ENCODE measurements at places on chromosomes 7 and 10.
A peak's percentile ranks its signal among the peaks of the same experiment; 100 is the strongest.

DNA sequence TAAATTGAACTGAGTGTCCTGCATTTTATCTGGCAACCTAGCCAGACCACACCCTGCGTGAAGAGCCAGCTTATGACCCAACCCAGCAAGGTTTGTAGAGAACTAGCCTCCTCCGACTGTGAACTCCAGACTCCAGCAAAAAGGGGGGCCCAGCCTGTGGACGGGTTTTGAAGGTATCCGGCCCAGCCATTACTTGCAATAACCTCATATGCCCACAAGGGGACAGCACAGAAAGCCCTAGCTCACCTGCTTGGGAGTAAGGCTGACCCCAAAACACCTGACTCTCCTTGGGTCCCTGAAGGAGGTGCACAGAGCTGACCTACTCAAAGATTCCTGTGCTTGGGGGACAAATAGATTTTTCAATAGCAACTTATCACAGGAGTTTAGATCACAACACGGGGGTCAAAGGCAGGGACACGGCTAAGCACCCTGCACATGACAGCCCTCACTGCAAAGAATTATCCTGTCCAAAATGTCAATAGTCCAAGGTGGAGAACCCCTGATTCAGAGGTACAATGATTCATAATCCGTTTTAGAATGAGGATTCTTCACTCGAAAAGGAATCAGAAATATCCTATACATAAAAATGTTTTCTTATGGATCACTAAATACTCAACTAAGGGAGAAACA, 4.6 kb downstream of the TRPV6 start:
- DNase-seq, result peak; percentile 59

DNA sequence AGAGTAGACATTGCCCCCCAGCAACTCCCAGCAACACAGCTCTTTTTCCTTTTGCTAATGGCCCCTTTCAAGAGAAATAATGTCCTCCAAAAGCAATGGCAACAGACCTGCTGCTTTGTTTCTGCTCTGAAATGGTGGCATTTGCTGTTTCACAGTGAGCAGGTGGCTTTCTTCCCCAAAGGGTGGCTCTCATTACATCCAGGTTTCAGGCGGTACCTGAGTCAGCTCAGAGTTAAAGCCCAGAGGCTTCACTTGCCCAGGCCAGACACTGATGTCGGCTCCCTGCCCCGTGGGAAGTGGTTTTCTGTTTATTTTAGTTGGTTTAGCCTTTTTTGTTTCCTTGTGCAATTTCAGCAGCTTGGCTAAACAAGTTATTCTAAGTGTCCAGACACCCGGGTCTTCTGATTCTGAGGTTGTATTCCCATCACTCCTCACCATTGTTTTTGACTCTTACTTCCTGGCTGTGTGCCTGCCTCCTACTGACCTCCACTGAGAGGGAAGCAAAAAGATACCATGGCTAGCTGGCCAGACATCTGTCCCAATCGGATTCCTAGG, 7.8 kb upstream of the ATOH7 start:
- no peak for DNase-seq

- no peak for DNase-seq
Measured at GRCh38 chr7:23852988-23853387, 143.0 kb downstream of the STK31 start.

GRCh38 chr7:159212226-159212625, 67.6 kb upstream of the VIPR2 start:
- no peak for DNase-seq

- DNase-seq, result no peak
Measured at GRCh38 chr7:141043616-141044015, 28.9 kb upstream of the MRPS33 start.

DNA sequence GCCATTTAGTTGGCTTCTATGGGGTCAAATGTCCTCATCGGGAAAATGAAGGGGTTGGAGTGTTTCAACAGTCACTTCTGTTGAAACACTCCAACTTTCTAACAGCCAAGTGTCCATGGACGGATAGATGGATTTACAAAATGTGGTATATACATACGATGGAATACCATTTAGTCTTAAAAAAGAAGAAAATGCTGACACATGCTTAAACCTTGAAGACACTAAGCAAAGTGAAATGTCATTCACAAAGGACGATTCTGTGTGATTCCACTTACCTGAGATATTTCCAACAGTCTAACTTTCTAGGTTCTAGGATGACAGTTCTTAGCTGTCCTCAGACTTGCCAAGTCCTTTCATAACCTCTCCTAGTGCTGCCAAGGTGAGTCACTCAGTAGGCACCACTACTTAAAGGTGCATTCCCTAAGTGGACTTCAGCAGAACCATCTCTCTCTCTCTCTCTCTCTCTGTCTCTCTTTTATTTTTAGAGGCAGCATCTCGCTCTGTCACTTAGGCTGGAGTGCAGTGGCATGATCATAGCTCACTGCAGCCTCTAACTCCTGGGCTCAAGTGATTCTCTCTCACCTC, 69.0 kb downstream of the DENND2A start:
- no peak for DNase-seq
